ENCODE measurements at places on chromosomes 16 and 17.

DNA sequence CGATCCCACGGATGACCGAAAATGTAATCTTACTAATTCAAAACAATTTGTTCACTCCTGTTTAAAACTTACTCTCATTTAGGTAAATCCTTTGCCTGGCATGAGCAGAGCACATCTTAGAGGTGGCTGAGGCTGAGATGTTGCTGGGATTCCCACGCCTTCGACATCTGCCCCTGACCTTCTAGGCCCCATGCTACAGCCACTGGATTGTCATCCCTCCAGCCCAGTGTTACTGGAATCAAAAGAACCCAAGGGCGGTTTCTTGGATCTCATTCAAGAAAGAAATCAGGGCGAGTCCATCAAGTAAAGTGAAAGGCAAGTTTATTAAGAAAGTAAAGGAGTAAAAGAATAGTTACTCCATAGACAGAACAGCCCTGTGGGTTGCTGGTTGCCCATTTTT is 64.5 kb upstream of the SHISA6 start:
- DNase-seq = no peak

- DNase-seq = no peak
Measured at GRCh38 chr16:8496364-8496763, 93.9 kb downstream of the TMEM114 start.

DNA sequence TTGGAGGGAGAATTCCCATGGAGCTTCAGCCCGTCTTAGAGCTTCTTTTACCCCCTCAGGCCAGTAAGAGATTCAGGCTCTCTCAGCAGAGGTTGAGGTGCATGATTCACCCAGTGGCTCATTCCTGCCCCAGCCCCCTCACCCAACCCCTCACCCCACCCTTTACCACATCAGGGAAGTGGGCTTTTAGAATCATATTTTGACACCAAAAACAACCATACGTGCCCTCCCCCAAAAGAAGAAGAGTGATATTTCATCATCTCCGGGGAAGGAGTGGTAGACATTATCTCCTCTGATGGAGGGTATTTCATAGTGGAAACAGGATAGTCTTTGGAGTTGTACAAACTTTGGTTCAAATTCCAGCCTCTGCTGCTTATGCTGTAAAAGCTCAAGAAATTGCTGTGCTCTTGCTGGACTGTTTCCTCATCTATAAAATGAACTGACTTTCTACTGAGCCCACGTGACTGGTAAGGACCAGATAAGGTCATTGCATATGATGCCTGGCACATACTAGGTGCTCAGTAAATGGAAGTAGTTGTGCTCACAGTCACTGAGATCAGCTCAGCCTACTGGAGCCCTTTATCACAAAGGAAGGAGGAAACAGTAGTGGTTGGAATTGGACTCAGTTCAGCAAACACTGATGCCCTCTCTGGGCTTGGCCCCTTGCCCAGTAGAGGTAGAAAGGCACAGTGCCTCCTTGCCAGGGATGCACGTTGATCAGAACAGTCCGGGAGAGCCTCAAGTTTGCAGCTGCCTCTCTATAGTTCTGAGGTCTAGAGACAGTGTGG is 18.3 kb upstream of the CCL5 start:
- DNase-seq = no peak

DNA sequence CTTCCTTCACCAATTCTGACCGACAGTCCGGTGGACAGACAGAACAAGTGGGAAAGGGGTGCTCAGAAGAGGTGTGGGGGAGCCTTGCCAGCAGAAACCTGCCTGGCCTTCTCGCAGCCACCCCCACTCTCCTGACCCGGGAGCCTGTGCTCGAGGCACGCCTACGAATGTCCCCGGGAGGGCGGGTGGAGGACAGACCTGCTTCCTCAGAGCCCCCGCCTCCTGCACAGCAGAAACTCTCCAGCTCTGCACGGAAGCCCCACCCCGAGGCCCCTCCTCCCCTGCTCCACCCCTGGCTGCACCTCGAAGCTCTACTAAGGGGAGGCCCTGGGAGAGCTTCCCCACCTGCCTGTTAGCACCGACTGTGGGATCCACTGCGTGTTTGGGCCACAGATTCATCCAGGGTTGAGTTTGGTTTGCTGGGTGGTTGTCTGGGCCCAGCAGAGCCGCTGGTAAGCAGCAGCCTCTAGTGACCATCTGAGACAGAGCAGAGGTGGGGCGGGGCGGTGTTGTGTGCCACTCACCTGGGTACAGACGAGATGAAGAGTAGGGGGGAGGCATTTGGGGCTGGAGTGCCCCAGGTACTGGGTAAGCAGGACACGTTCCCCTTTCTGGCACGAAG is 6.2 kb downstream of the TAF1C start:
- no peak for DNase-seq

GRCh38 chr17:42315402-42316156 is 27.3 kb downstream of the STAT5A start:
- DNase-seq = no peak

DNA sequence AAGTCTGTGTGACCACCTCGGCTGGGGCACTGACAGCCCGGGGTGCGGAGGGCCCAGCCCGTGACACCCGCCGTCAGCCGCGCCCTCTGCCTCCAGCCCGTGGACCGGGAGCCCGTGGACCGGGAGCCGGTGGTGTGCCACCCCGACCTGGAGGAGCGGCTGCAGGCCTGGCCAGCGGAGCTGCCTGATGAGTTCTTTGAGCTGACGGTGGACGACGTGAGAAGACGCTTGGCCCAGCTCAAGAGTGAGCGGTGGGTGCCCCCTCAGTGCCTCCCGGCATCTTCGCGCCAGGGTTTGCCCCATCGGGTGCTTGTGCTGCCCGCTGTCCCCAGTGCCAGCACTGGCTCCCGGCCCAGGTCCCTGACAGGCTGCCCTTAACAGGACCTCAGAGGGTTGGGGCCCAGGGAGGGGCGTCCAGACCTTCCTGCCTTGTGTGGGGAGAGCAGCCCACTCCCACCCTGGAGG is 13.7 kb downstream of the CENPX start:
- no peak for DNase-seq

GRCh38 chr16:88779406-88780141 is 5.4 kb downstream of the PIEZO1 start:
- DNase-seq = no peak

GRCh38 chr16:54412037-54412436 is 125.5 kb upstream of the IRX3 start:
- DNase-seq = no peak

DNA sequence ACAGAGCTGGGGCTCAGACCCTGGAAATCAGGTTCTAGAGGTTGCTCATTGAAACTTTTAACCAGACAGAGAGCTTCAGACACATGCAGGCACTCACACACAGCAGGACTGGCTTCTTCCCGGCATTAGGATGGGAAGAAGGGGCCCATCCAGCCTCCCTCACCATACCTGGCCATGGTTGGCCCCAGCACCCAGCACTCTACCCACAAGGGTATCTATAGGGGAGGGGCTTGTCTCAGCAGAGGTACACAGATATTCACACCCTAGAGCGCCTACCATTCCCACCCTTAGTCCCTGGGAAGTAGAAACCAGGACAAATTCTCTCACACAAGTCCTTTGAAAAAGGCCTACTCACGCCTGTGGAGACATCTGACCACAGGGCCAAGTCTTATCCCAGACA is 20.5 kb upstream of the CCL2 start:
- no peak for DNase-seq

DNA sequence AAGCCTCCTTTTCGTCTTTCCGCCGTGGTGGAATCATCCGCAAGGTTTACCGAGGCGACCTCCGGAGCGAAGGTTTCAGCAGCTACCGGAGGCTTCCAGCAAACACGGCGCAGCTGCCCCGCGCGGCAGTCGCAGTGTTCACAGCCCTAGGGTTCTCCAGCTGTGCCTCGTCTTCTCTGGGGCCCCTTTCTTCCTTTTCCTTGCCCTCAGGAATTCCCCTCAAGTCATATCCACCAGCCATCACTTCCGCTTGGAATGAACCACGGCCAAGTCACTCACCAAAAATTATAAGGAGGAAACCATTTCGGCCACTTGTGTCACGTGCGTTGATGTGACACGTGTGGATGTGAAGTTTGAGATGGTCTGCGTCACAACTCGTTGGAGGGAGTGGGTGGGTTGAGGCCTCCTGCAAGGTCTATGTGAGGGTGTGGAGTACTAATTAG is 636 bp upstream of the ERN1 start:
- peak; percentile 32 for DNase-seq

GRCh38 chr17:79953335-79953734 is 82.3 kb downstream of the TBC1D16 start:
- no peak for DNase-seq

DNA sequence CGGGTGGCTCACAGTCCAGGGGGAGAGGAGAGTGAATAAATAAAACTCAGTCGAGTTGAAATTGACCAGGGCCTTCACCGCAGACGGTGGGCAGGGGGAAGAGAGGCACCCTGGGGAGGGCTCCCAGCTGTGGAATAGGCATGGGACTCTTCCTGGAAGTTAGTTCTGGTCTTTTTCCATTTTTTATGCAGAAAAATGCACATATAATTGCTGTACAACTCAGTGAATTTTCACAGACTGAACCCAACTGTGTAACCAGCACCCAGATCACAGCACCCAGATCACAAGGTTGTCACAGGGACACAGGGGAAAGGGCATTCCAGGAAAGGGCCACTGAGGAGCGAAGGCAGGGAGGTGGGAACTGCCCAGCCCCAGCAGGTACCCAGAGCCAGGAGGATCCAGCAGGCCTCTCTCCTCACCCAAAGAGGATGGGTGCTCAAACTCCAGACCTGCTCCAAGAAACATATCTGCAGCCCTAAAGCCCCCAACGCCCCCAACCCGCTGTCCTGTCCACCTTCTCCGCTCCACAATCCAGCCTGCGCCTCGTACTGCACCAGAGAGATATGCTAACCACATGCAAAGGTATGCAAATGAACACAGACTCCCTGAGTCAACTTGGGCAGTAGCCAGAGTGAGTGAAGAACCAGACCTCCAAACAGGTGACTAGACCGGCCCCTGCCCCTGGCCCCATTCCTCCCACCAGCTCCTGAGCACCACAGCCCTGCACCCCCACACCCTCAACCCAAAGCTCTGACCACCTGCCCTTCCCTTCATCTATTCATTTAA is 29.1 kb upstream of the EIF1 start:
- no peak for DNase-seq

- no peak for DNase-seq
Measured at GRCh38 chr17:82881900-82882714, 42.3 kb upstream of the ZNF750 start.

GRCh38 chr17:77724876-77725615 is 233.5 kb upstream of the TNRC6C start:
- no peak for DNase-seq

GRCh38 chr16:11147754-11148444 is 108.1 kb downstream of the SOCS1 start:
- DNase-seq = no peak

- no peak for DNase-seq
Measured at GRCh38 chr17:7355573-7355972, 617 bp downstream of the TMEM95 start.

DNA sequence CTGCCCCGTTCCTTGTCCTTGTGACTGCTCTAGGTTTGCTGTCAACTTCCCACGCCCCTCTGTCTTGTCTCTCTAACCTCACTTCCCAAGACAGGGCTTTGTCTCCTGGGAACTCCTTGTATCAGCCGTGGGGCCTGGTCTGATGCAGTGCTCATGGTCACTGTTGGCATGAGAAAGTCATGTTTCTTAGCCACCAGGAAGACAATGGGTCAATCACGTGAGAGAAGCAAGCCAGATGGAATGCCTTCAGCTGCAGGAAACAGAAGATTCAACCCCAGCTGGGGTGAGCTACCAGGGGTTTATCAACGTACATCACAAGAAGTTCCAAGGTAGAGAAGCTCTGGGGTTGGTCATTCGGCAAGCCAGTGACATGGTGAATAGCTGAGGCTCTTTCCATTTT is 116.6 kb downstream of the IRF8 start:
- no peak for DNase-seq

DNA sequence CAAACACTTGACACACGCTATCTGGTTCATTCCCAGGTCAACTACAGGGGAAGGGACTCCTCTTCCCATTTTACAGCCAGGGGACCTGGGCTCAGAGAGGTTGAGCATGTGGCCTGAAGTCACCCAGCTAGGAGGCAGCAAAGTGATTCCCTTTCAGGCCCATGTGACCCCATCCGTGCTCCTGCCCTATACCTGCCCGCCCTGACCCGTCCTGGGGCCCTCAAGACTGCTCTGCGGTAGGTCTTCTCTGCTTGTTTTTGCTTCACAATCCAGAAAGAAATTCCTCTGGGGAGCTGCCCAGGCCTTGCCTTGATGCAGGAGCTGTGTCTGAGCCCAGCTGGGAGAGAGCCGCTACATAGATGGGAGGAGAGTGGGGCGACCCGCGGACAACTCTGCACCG is 161.4 kb downstream of the SDK2 start:
- DNase-seq = no peak

GRCh38 chr16:77974883-77975282 is 47.5 kb upstream of the CLEC3A start:
- DNase-seq = no peak

- no peak for DNase-seq
Measured at GRCh38 chr16:77612596-77612995, 109.7 kb upstream of the NUDT7 start.

DNA sequence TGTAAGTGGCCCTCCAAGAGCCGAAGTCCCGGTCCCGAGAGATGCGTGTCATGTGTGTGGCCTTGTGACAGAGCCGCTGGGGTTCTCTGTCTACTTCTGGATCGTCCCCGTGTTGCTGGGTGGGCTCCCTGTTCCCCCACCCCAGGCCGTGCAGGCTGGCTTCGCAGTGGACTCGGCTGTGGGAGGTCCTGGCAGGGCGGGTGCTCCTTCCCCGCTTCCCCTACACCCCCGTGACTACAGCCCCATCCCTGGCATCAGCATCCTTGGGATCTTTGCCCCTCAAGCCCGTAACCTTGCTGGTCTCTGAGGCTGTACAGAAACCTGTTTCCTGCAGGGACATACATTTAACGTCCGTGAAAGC is 136.3 kb downstream of the BANP start:
- DNase-seq = no peak

DNA sequence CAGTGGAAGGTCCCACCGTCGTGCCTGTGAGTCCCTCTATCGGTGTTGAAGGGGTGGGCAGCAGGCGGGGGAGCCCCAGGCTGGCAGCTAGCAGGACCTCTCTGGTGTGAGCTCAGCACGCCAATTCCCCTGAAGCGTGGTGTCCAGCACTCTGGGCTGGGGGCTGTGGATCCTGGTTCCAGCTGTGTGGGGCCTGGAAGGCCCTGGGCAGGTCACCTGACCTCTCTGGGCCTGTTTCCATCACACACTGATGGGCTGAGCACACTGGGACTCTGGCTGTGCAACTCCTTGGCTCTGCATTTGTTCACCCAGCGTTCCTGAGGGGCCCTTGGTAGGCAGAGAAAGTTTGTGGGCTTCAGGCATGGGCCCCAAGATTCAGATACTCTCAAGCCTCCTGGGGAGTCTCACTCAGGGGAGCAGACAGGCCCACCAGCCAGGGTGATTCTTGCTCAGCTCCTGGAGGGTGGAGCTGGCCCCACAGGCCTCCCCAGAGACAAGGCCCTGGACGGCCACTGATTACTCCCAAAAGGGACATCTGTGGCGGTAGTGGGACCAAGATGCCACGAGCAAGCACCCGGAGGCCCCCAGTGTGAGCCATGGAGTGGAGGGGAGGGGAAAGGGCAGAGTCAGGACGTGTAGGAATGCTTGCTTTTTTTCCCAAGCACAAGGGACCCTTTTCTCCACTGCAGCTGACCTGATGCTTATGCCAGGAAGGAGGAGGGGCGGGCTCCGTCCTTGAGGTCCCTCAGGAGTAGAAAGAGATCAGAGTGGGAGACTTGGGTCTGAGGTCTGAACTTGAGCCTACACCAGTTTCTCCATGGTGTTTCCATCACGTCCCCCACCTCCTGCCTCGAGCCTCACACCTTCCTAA is 8.5 kb downstream of the SCGB1C2 start:
- DNase-seq = no peak

GRCh38 chr16:31386157-31386984 is 6.8 kb upstream of the ITGAD start:
- no peak for DNase-seq
